ENCODE measurements at places on chromosomes 5 and 9.

DNA sequence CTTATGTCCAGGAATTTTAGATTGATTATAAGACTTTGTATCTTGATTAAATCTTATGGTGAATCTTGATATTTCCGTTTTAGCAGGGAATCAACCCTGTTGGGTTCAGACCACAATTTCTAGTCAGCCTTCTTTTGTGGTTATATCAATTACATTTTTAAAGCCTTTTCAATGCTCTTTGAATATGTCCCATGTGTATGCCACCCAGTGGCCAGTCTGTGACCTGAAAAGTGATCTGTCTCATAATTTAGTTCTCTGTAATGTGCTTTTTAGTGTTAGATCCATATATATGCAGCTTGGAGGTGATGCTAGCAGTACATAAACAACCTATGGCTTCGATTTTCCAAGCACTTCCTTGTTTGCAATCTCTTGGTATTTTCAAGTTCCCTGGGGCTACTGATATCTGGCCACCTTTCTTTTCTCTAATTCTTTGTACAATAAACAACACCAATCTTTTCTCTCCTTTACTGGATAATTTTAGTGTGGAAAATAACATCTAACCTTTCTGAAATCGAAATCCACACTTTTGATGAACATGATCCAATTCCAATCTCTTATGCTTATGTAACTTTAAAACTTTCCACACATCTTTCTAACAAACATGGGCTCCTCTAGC lies 28.8 kb downstream of the PDE8B start:
- no peak for DNase-seq

DNA sequence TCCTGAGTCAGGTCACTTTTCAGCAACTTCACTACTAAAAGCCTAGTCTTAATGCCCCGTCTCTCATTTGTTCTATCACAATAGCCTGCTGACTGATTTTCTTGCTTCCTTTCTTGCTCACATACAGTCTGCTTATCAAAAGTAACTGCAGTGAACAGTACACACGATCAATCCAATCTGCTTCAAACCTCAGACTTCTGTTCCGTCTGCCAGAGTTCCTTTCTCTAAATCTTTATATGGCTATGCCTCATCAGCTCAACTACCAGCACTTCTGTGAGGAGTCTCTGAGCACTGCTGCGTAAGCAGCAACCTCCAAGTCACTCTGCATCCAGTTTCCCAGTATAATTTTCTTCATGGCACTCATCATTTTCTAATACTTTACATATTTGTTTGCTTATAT lies 34.8 kb upstream of the PUM3 start:
- no peak for DNase-seq

DNA sequence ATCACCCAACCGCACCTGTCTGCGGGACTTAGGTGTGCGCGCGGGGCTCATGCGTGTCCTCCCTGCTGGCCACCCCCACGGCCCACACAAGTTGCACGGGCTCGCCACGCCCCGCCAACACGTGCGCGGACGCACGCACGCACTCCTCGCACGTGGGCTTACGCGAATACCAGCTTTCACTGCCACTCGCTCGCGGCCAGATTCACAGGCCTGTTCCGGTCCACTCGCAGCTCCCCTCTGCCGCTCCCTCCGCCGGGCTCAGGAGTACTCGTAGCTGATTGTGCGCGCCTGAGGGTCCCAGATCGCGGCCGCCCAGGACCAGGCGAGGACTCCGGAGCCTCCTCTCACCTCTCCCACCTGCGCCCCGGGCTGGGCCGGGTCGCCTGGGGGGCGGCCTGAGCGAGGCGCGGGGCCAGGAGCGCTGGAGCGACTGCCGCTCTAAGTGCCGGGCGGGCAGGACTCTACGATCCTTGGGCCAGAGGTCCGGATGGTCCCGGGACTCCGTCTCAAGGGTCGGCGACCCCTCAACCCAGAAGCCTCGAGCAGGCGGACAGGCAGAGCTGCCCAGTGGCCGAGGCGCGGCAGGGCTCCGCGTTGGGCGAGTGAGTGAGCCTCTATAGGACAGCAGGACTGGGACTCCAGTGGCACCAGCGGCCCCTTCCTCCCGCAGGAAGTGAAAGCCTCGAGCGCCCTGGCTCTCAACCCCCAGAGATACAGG lies 3.4 kb downstream of the PCDHGC5 start:
- no peak for DNase-seq

DNA sequence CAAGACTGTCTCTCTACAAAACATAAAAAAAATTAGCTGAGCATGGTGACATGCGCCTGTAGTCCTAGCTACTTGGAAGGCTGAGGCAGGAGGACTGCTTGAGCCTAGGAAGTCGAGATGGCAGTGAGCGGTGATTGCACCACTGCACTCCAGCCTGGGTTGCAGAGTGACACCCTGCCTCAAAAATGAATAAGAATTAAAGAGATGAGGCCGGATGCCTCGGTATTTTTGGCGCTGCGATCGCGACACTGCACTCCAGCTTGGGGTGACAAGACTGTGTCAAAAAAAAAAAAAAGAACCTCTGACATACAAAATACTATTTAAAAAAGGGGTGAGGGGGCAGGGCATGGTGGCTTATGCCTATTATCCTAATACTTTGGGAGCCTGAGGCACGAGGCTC lies 7.3 kb downstream of the GPBP1 start:
- no peak for DNase-seq

- no peak for DNase-seq
These were observed 4.5 kb upstream of the DBN1 start for GRCh38 chr5:177477701-177478477.

DNA sequence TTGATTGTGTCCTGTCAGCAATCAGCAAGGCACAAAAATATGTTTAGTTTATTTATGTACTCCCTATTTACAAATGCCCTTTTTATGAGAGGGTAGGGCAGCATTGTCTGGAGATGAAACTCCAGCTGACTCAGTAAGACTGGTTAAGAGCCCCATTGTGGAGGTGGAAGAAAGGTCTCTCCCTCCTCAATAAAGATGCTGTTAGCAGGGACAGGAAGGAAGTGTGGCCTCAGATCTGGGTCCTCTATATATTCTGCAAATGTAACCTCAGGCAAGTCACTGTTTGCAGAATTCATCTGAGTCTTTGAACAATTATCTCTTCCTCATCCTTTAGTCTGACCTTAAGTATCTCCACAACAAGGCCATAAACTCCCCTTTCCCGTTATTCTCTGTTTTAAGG lies 48.3 kb upstream of the TRAF1 start:
- DNase-seq = no peak

GRCh38 chr9:130128733-130129431 lies 43.3 kb upstream of the NCS1 start:
- DNase-seq = no peak
